ENCODE measurements at places on chromosomes 11 and 22. TPM values are rescaled to one million over a fixed set of nuclear protein-coding genes. Genes with fewer than 3 reads are reported as not detected.

GRCh38 chr22:35769974-35770373, 52.3 kb downstream of the APOL5 start:
- DNase-seq, result no peak

GRCh38 chr11:18772211-18772610, 19.4 kb downstream of the PTPN5 start:
- DNase-seq, result no peak

DNA sequence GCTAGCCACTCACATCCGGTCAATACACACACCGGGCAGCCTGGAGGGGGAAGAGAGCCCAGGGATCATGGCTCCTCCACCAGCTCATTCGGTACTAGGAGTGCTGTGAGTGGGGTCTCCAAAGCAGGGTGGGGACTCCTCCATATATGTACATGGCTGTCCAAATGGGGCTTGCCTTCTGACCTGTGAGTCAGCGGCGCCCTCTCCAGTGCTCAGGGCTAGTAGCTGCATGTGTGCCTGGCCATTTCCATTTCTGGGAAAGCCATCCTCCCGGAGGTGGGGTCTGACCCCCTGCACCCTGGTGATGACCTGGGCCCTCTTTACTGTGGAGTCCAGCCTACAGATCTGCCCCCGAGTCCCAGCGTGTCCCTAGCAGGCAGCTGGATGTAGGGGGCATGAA, 181.9 kb downstream of the CEP164 start:
- DNase-seq, result no peak

- no peak for DNase-seq
Measured at GRCh38 chr22:20192972-20193760, 42.3 kb upstream of the CCDC188 start.

GRCh38 chr22:47029244-47030074, 267.0 kb downstream of the TBC1D22A start:
- DNase-seq, result no peak

GRCh38 chr11:75873417-75874221, 58.6 kb downstream of the UVRAG start:
- no peak for DNase-seq

DNA sequence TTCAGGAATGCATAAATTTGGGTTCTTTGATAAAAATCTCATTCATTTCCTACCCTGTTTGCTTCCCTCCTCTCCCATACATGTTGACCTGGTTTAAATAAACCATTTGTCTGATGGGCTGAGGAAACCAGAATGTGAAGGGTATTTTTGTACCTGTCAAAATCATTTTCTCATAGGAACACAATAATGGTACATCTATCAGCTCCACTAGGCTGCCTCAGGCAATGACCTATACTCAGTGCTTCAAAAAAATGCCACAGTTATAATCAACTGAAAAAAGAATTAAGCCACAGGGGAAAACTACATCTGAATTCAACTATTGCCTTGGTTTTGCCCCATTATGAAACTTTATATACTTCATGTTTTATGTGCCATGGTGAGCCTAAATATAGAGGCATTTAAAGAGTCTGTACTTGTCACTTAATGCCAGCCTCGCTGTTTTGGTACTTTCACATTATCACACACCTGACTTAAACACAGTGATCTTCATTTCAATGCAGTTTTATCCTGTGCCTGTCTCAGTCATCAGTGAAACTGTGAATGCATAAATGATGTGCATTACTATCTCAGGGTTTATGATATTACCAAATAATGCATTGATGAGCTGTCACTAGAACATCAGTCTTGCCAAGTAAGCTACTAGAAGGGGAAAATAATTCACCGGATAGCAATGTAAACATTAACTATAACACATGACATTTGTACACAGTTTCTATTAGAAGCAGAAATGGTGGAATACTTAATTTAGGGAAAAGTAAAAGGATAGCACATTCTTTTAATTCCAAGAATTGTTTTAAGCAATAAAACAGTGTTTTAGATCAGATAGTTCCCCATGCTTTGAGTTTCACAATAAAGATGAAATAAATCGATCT, 92.7 kb downstream of the MSANTD4 start:
- no peak for DNase-seq

PGM2L1 gene
- 8.3 TPM for total RNA-seq

ART5 gene
- not detected for total RNA-seq

APOA1 gene
- total RNA-seq, result 1.4 TPM

RIMBP3C gene
- 0.20 TPM for total RNA-seq

ACRV1 gene
- total RNA-seq, result not detected

CARD10 gene
- 0.26 TPM for total RNA-seq

TTC36 gene
- 0.84 TPM for total RNA-seq

UCP2 gene
- 146 TPM for total RNA-seq
